SJCRH30 (cell line): ENCODE measurements at places on chromosomes 3 and 15.

GRCh38 chr3:187769771-187770170 is 24.5 kb upstream of the BCL6 start:
- DNase-seq, result no peak

DNA sequence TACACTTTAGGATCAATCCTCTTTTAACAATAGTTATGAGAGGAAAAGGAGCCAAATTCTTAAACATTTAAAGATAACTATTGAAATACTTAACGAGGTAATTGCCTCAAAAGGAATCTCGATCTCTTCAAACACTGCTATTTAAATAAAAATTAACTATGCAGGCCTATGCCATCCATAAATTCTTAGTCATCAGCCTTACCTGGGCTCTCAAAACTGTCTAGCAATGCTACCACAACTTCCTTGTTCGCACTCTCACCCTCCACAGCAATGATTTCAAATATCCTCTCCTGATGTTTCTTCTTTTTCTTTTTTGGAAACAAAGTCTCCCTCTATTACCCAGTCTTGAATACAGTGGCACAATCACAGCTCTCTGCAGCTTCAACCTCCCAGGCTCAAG is 12.3 kb downstream of the ETFA start:
- DNase-seq, result no peak

DNA sequence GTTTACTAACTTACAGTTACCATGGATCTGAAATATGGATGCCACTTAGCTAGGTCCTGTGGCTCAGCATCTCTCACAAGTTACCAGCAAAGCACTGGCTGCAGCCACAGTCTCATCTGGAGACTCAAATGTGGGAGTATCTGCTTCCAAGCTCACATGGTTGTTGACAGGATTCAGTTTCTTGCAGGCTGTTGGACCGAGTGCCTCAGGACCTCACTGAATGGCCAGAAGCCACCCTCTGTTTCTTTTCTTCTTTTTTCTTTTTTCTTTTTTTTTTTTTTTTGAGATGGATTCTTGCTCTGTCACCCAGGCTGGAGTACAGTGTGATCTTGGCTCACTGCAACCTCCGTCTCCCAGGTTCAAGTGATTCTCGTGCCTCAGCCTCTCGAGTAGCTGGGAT is 20.1 kb upstream of the AMOTL2 start:
- DNase-seq, result no peak

DNA sequence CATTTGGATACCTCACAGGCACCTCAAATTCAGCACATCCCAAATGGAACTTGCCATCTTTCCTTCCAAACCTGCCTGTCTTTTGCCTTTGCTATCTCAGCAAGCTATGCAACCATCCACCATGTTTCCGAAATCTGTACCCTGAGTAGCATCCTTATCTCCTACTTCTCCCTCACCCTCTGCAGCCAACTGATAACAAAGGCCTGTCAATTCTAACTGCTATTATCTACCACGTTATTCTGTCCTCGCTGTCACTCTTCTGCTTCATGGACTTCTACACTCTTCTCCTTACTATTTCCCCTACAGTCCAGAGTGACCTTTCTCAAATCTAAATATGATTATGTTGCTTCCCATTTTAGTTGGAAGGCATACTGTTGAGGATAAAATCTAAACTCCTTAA is 25.5 kb upstream of the TAFA4 start:
- DNase-seq, result no peak

GRCh38 chr3:170643831-170644230 is 58.0 kb upstream of the SLC7A14 start:
- DNase-seq, result no peak

GRCh38 chr15:52287114-52287513 is 8.5 kb downstream of the MYO5C start:
- no peak for DNase-seq

- DNase-seq, result no peak
Measured at GRCh38 chr15:51226576-51227210, 111.7 kb downstream of the CYP19A1 start.

DNA sequence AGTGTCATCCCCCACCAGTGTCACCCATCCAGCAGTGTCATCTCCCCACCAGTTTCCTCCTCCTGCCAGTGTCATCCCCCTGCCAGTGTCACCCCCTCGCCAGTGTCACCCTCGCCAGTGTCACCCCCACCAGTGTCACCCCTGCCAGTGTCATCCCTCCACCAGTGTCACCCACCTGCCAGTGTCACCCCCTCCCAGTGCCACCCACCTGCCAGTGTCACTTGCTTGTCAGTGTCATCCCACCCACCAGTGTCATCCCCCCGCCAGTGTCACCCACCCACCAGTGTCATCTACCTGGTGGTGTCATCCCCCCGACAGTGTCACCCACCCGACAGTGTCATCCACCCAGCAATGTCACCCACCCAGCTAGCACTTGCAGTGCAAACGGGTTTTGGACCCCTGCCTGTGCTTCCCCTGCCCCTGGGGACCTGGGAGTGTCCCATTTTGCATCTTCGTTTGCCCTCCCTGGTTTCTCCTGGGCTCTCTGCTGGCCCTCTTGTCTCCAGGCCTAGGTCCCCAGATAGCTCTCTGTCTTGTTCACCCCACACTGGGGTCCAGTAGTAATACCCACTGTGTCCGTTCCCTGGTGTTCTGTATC is 99.8 kb upstream of the PRR20G start:
- DNase-seq, result no peak

DNA sequence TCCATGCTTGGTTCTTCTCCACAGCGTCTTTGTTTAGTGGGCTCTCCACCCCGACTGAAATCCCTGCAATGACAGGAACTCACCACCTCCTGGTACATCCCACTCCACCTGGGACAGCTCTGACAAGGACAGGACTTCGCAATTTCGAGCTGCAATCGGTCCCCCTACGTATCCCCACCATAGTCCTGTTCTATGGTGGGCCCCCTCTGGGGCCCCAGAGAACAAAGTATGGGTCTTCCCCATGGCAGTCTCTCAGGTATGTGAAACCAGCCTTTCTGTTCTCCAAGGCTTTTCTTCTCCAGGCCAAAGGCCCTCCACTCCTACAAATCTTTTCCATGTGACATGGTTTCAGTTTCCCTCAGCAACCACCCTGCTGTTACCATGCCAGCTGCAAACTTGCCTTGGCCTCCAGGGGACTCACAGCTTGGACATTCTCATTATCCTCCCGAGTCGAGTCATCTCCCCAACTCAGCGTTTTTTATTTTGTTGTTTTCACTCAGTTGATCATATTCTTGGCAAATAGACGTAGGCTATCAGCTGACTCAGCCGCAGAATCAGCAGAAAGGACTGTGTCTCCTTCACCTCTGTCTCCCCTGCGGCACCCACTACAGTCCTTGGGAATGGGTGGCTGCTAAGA is 233.3 kb downstream of the OPA1 start:
- DNase-seq, result peak; percentile 69

DNA sequence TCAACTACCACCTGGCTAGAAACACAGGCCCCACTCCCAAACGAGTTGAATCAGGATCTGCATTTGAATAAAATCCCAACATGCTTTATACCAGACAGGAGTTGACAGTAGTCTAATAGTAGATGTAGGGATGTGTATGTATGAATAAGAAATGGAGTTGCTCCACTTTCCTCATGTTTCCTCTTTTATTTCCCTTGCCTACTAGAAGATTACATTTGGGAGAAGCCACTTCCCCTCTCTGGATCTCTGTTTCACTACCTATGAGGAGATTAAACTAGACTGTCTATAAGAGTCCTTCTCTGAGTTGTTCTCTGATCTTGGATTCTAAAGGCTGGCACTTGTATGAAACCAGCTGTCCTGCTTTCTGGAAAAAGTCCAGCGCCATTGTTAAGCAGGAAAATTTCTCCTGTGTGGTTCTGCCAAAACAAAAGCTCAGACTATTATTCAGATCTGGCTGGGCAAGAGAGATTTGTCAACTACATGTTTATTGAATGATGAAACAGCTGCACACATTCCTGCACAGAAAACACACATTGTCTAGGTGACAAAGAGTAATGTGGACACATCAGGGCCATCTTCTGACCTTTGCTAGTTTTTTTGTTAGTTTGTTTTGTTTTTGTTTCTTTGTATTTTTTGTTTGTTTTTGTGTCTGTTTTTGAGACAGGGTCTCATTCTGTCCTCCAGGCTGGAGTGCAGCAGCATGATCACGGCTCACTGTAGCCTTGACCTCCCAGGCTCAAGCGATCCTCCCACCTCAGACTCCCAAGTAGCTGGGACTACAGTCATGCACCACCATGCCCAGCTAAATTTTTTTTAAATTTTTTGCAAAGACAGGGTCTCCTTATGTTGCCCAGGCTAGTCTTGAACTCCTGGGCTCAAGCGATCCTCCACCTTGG is 29.9 kb downstream of the ACP3 start:
- peak; percentile 38 for DNase-seq

GRCh38 chr15:56913670-56914069 is 4.8 kb upstream of the TCF12 start:
- DNase-seq, result no peak

DNA sequence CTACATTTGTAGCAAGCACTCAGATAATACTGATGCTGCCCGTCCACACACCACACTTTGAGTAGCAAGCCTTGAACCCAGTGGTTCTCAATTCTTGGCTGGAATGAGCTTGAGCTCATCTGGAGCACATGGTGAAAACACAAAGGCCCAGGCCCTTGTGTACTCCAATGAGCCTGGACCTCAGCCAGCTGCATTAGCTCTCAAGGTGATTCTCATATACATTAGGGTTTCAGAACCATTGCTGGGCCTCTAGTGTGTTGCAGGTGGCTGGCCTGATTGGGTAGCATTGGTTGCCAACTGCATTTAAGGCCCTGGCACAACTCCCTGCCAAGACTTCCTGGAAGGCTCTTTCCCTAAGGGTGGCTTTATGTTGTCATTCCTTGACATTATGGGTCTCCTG is 23.4 kb upstream of the ZFAND6 start:
- no peak for DNase-seq

DNA sequence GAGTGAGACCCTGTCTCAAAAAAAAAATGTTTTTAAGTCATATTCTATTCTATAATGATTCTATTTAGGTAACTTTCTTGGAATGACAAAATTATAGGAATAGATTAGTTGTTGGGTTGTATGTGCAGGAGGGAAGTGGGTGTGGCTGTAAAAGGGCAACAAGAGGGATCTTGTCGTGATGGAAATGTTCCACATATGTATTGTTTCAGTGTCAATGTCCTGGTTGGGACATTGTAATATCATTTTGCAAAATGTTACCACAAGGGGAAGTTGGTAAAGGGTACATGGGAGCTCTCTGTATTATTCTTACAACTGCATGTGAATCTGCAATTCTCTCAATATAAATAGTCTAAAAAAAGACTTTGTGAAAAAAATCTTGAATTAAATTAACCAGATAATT is 14.3 kb upstream of the ABHD5 start:
- no peak for DNase-seq

- DNase-seq, result no peak
Measured at GRCh38 chr3:184724699-184725098, 12.8 kb upstream of the MAGEF1 start.

GRCh38 chr3:4517093-4517492 is 23.9 kb downstream of the ITPR1 start:
- no peak for DNase-seq

GRCh38 chr3:65596029-65596300 is 442.8 kb downstream of the MAGI1 start:
- DNase-seq, result no peak

- no peak for DNase-seq
Measured at GRCh38 chr3:38957296-38957695, 94.4 kb downstream of the SCN11A start.

DNA sequence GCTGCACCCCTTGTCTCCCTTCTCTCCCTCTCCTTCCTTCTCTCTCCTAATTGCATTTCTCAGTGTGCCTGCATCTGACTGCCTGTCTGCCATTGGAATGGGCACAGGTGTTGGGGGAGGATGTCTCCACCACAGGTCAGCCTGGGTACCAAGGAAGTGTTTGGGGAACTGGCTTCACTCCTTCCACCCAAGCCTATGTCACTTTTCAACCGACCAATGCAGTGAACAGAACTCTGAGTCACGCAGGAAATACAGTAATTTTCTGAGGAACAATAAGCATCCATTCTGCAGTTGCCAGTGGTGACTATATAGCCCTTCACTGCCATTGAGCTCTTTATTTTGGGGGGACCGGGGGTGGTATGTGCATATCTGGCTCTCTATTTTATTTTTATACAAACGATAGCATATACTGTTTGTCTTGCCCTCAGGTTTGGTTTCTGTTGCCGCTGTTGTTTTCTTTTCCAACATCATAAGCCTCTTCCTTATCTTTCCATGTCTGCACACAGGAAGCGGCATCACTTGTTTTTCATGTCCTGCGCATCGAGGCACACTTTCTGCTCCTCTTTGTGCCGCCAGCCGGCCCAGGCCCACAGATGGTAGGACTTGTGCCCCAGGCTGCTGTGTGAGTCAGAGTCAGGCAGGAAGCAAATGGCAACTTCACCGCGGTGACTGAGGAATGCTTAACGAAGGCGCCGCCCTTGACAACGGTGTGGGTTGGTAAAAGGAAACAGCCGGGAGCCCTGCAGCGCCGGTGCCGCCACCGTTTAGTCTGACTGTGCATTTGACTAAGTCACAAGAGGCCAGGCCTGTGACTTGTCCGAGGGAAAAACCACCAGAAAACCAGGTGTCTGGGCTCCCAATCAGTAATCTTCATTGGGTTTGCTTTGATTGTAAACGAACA is 21.1 kb upstream of the CDCP1 start:
- peak; percentile 92 for DNase-seq

DNA sequence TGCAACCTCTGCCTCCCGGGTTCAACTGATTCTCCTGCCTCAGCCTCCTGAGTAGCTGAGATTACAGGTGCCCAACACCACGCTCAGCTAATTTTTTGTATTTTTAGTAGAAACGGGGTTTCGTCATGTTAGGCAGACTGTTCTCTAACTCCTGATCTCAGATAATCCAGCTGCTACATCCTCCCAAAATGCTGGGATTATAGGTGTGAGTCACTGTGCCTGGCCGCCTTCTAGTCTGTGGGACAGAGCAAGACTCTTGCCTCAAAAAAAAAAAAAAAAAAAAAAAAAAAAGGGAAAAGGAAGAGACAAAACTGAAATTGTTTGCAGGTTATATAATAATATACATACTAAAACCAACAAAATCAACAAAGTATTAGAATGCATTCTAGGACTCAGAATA is 215.2 kb downstream of the PCCB start:
- DNase-seq, result no peak

DNA sequence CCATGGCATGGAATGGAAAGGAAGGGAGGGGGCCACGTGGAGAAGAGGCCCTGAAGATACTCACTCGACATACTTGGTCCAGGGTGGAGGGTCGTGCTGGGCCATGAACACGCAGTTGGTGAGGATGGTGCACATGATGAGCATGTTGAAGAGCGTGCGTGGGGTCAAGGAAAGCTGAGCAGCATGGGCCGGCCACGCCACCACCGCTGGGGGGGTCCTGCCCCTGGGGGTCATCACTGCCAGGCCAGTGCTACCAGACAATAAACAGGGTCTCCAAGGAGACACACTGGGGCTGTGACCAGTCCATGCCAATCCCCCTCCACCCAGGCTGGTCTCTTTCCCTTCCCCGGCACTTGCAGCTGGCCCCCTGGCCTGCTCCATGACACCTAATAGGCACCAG is 27.2 kb downstream of the SCN5A start:
- DNase-seq, result no peak

GRCh38 chr3:193782276-193782647 is 189.3 kb downstream of the OPA1 start:
- no peak for DNase-seq
